ENCODE measurements at places on chromosomes 5 and 9. TPM values are rescaled to one million over a fixed set of nuclear protein-coding genes. Genes with fewer than 3 reads are reported as not detected.

CTNND2 gene
- total RNA-seq = not detected

PCDHGB5 gene
- total RNA-seq = 27.4 TPM

CDKN2A gene
- 16.9 TPM for total RNA-seq

SNAPC3 gene
- 32.4 TPM for total RNA-seq

IFNB1 gene
- not detected for total RNA-seq

TMEM252 gene
- not detected for total RNA-seq

POU5F2 gene
- total RNA-seq = 1.7 TPM

ANXA2R gene
- 3.4 TPM for total RNA-seq

RNF38 gene
- total RNA-seq = 11.6 TPM

CD274 gene
- 6.6 TPM for total RNA-seq

CDH9 gene
- not detected for total RNA-seq

MARCOL gene
- not detected for total RNA-seq

SLC46A2 gene
- total RNA-seq = not detected

GABRP gene
- total RNA-seq = 1.1 TPM

OTP gene
- not detected for total RNA-seq

KLF4 gene
- total RNA-seq = 29.3 TPM

TLX3 gene
- not detected for total RNA-seq

C5orf52 gene
- not detected for total RNA-seq

ENTREP1 gene
- total RNA-seq = 0.14 TPM

FOXD4 gene
- 0.22 TPM for total RNA-seq

BTNL3 gene
- not detected for total RNA-seq

FOXD4L6 gene
- under 0.01 TPM for total RNA-seq

SH2D3C gene
- not detected for total RNA-seq

IER5L gene
- total RNA-seq = 24.9 TPM

XRCC4 gene
- total RNA-seq = 20.5 TPM

ZDHHC12 gene
- total RNA-seq = 67.0 TPM

ROPN1L gene
- 0.29 TPM for total RNA-seq

RELL2 gene
- 6.7 TPM for total RNA-seq

IL4 gene
- total RNA-seq = not detected

DBH gene
- not detected for total RNA-seq

PRSS3 gene
- total RNA-seq = 8.0 TPM

OMD gene
- not detected for total RNA-seq

HTR4 gene
- total RNA-seq = not detected

IL9 gene
- total RNA-seq = not detected

PRPF4 gene
- 22.8 TPM for total RNA-seq

CBY3 gene
- total RNA-seq = 0.29 TPM

PCDHB6 gene
- total RNA-seq = 0.14 TPM

SPATA31D4 gene
- not detected for total RNA-seq

GNG10 gene
- 85.9 TPM for total RNA-seq

KIAA1191 gene
- 126 TPM for total RNA-seq

PLEKHG4B gene
- under 0.01 TPM for total RNA-seq

Data from placental pericyte (primary cell).